GM12864 (cell line): ENCODE measurements at places on chromosomes 7 and 10.

- no peak for DNase-seq
Observed at GRCh38 chr7:124566583-124566982, 199.0 kb downstream of the GPR37 start.

DNA sequence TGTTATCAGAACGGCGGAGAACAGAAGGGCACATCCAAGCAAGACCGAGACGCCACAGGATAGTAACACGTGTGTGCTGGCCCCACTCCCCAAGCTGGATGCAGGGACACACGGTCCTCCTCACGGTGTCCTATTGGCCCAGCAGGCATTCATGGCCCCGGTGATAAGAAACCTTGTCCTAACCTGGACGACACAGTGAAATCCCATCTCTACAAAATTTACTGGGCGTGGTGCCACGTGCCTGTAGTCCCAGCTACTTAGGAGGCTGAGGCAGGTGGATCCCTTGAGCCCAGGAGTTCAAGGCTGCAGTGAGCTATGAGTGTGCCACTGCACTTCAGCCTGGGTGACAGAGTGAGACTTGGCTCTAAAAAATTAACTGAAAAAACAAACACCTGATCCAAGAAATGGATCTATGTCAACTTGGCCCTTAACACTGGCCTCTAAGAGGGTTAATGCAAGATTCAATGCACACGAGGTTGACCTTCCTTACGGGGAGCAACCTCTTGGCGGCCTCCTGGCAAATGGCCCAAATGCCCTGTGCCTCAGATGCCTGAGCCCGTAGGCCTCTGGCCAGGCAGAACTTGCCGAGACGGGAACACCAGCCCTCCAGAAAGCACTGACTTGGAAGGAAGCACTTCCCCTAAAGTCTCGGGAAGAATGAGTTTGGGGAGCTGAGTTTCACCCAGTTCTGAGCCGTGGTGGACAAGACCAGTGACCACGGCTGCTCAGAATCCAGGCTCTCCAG, 72.3 kb downstream of the ZRANB1 start:
- no peak for DNase-seq

DNA sequence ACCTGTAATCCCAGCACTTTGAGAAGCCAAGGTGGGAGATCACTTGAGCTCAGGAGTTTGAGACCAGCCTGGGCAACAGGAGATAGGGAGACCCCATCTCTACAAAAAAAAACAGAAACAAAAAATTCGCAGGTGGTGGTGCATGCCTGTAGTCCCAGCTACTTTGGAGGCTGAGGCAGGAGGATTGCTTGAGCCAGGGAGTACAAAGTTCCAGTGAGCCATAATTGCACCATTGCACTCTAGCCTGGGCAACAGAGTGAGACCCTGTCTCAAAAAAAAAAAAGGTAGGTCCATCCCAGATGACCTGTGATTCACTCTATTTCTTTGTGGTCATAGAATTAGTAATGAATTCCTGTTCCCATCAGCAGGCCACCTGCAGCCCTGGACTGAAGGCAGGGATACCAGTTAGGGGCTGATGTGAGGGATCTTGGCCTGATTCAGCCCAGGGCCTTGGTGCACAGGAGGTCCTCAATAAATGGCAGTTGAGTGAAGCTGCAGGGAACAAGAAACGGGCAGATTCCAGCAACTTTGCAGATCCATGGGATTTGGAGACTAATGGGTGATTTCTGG, at the start of gene MYH16:
TSS of gene MYH16 (plus strand) at position 364 of the 570 bp plus-strand sequence.
- DNase-seq, result no peak

GRCh38 chr10:130782467-130782866, 529.1 kb downstream of the TCERG1L start:
- DNase-seq, result no peak

GRCh38 chr7:106037489-106038176, 74.5 kb downstream of the SYPL1 start:
- no peak for DNase-seq
